ENCODE measurements at places on chromosomes 13 and 19.

DNA sequence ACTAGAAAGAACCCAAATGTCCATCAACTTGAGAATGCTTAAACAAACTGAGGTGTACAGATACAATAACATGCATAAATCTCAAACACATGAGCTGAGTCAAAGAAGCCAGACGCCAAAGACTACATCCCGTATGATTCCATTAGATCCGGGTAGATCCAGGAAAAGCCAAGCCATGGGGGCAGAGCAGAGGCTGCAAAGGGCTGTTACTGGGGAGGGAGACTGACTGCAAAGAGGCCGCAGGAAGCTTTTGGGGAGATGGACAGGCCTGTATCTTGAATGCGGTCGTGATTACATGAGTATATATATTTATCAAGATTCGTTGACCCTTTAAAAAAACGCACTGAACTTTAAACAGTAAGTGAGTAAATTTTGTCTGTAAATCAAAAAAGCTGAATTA lies 28.7 kb downstream of the GGACT start:
- DNase-seq = no peak

DNA sequence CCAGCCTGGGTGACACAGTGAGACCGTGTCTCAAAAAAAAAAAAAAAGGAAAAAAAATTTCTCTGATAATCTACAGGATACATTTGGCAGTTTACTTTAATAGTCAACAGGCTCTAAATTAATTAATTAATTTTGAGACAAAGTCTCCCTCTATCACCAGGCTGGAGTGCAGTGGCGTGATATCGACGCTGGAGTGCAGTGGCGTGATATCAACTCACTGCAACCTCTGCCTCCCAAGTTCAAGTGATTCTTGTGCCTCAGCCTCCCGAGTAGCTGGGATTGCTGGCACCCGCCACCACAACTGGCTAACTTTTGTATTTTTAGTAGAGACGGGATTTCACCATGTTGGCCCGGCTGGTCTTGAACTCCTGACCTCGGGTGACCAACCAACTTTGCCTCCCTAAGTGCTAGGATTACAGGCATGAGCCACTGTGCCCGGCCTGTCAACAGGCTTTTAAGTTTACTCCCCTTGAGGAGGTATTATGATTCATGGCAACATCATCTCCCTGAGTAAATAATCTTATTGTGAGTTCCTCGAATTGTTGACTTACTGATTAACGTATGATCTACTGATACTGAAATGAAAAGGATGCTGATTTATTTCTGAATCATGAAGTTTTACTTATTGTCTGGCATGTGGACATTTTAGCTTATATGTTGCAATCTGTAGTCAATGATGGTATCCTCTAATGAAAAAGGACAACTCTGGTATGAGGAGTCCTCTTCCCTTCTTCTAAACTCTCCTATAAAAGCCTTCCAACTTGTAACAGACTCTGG lies 21.3 kb upstream of the MTRF1 start:
- DNase-seq = no peak

GRCh38 chr13:90673746-90674145 lies 673.7 kb upstream of the MIR17HG start:
- no peak for DNase-seq

GRCh38 chr13:79794931-79795330 lies 314.0 kb downstream of the NDFIP2 start:
- DNase-seq = no peak

GRCh38 chr19:58311345-58311865 lies 6.2 kb downstream of the ERVK3-1 start:
- no peak for DNase-seq

DNA sequence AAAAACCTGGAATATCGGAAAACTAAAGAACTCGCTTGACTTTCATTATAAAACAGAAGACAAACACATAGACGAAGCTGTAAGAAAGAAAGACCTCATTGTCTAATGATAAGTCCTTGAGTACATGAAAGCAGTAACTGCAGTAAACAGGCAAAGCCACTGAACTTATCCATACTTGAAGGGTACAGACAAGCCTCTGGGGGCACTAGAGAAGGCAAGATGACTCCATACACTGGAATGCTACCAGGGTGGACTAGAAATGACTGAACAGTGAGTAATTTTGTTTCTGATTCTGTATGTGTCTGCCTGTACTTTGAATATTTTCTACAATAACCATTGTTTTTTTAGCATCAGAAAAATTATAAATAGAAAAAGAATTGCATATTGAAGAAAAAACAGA lies 507.9 kb downstream of the UQCRFS1 start:
- DNase-seq = no peak
